ENCODE measurements at places on chromosomes 2 and 18. TPM values are rescaled to one million over a fixed set of nuclear protein-coding genes. Genes with fewer than 3 reads are reported as not detected.

EGR4 gene
- total RNA-seq, result not detected

DCDC2C gene
- not detected for total RNA-seq

TMEM198 gene
- total RNA-seq, result 1.4 TPM

SOX11 gene
- 11.9 TPM for total RNA-seq

CYBRD1 gene
- 186 TPM for total RNA-seq
